Activated naive CD4-positive, alpha-beta T cell treated with anti-CD3 and anti-CD28 coated beads, Interleukin-2, amount 10 ng/mL, durations not matched to agents 7 days and 5 days (primary cell): ENCODE measurements at places on chromosomes 11 and 22.

- H3K4me1 ChIP-seq = peaks cover 6% of the 10 kb centered on the region
- no peak overlapping the region for H3K27ac ChIP-seq
- no peaks in the 10 kb centered on the region for H3K36me3 ChIP-seq
These were observed 16.6 kb upstream of the TTLL12 start for GRCh38 chr22:43203471-43203981.

DNA sequence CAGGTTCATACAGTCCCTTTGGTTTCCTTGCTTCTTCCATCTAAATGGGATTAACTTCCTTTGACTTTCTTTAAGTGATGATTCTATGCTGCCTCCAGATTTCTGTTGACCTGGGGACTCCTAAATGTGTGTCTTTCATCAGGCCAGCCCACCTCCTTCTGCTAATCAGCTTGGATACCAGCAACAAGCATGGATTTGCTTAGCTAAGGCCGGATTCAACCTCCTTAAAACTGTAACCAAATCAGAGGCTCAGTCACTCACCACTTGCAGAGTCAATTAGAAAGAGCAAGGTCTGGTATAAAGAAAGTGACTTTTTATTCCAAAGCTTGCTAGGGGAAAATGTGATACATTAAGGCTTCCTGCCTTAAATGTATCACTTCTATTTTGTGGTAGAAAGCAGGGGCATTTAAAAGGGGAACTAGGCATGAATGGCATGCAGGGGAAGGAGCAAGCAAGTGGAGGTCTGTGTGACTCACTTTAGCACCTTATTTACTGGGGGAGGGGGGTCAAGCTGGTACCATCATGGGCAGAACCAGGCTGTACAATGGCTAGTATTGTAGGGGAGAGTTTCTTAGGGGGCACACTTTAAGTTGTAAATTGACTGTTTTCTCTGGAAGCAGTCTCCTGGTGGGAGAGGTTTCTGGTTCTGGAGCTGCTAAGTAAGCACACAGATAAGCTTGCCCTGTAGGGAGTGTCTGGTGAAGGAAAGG lies 239.0 kb upstream of the PDGFD start:
- DNase-seq = no peak
- H3K27me3 ChIP-seq = no peaks in the 10 kb centered on the region
- H3K36me3 ChIP-seq = no peaks in the 10 kb centered on the region
- H3K4me1 ChIP-seq = no peaks in the 10 kb centered on the region
- no peak overlapping the region for H3K27ac ChIP-seq

DNA sequence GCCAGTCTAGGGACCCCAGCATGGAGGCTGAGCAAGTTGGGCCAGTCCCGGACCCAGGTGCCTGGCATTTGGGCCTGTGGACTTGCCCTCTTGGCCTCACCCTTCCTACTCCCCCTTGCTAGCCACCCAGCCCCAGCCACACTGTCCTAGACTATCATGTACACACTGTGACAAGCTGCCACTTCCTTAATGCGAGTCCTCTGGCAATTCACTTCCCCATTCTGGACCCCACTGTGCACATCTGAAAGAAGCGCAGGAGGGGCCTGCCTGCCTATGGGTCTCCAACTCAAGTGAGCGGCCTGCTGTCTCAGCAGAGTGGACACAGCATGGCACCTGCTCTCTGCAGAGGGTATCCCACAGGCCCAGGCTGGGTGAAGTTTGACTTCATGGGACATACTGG lies 68.5 kb upstream of the LMO1 start:
- H3K4me3 ChIP-seq = no peak overlapping the region
- DNase-seq = no peak
- no peak overlapping the region for H3K27ac ChIP-seq
- H3K36me3 ChIP-seq = no peaks in the 10 kb centered on the region
- peaks cover 25% of the 10 kb centered on the region for H3K27me3 ChIP-seq
- H3K4me1 ChIP-seq = no peaks in the 10 kb centered on the region

- H3K4me3 ChIP-seq = peak overlapping the region; percentile 85
- peaks cover 20% of the 10 kb centered on the region for H3K36me3 ChIP-seq
- H3K4me1 ChIP-seq = peaks cover 54% of the 10 kb centered on the region
- no peak for DNase-seq
- H3K27ac ChIP-seq = peak overlapping the region; percentile 90
- H3K27me3 ChIP-seq = no peaks in the 10 kb centered on the region
These were observed 733 bp downstream of the TRIM5 start for GRCh38 chr11:5684036-5684645.

DNA sequence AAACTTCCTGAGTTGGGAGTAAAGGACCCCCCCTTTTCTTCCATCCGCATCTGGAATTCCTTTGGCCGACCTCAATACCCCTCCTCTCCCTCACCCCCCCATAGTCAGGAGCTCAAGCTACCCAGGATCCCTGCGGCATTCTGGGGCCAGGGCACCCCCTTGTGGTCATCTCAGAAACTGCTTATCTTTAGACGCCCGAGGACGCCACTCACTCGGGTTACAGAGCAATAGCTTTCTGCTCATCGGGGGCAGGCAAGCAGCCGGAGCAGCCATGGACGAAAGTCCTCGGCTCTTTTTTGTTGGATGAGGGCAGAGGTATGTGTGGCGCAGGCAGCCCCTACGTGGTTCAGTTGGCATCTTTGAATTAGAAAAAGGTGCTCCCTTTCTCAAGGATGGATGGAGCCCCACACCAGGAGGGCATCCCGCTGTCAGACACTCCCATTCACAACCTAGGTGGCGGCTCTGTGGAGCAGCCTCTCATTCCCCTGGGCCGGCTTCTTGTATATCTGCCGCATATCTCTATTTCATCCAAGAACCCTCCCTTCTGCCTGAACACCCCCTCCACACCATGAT lies 2.3 kb downstream of the C1QTNF5 start:
- peaks cover 64% of the 10 kb centered on the region for H3K4me1 ChIP-seq
- peak; percentile 81 for DNase-seq
- peaks cover 15% of the 10 kb centered on the region for H3K36me3 ChIP-seq
- no peak overlapping the region for H3K27ac ChIP-seq

GRCh38 chr11:32071811-32072210 lies 19.1 kb upstream of the RCN1 start:
- no peaks in the 10 kb centered on the region for H3K36me3 ChIP-seq
- H3K4me1 ChIP-seq = no peaks in the 10 kb centered on the region
- no peak overlapping the region for H3K4me3 ChIP-seq
- no peak overlapping the region for H3K27ac ChIP-seq
- H3K27me3 ChIP-seq = peaks cover 53% of the 10 kb centered on the region

GRCh38 chr22:38741166-38741565 lies 14.6 kb downstream of the SUN2 start:
- peaks cover 64% of the 10 kb centered on the region for H3K4me1 ChIP-seq
- H3K27me3 ChIP-seq = no peaks in the 10 kb centered on the region
- H3K36me3 ChIP-seq = peaks cover 83% of the 10 kb centered on the region
- no peak for DNase-seq

- H3K27ac ChIP-seq = no peak overlapping the region
- no peak for DNase-seq
- H3K4me3 ChIP-seq = no peak overlapping the region
- peaks cover 64% of the 10 kb centered on the region for H3K27me3 ChIP-seq
- peaks cover 4% of the 10 kb centered on the region for H3K4me1 ChIP-seq
These were observed 1.5 kb downstream of the TUB start for GRCh38 chr11:8082391-8083087.

DNA sequence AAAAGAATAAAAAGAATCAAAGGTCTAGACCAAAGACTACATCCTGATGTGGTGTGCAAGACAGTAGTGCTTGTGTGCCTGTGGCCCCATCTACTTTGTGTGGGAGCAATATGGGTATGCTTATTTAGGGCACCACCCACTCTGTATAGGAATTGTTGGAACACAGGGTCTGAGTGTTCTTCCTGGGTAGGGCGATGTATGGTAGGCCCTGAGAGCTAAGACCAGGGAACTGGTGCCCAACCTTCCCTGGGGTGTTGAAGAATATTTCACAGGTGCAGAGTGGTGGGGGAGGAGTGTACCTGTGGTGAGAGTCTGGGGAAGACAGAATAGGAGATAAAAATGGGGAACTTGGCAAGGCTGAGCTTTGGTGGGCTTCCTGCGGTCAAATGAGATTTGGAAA lies 41.9 kb downstream of the MICAL2 start:
- no peak overlapping the region for H3K4me3 ChIP-seq
- peaks cover 17% of the 10 kb centered on the region for H3K36me3 ChIP-seq
- H3K4me1 ChIP-seq = peaks cover 70% of the 10 kb centered on the region
- no peak overlapping the region for H3K27ac ChIP-seq
- peak; percentile 35 for DNase-seq

DNA sequence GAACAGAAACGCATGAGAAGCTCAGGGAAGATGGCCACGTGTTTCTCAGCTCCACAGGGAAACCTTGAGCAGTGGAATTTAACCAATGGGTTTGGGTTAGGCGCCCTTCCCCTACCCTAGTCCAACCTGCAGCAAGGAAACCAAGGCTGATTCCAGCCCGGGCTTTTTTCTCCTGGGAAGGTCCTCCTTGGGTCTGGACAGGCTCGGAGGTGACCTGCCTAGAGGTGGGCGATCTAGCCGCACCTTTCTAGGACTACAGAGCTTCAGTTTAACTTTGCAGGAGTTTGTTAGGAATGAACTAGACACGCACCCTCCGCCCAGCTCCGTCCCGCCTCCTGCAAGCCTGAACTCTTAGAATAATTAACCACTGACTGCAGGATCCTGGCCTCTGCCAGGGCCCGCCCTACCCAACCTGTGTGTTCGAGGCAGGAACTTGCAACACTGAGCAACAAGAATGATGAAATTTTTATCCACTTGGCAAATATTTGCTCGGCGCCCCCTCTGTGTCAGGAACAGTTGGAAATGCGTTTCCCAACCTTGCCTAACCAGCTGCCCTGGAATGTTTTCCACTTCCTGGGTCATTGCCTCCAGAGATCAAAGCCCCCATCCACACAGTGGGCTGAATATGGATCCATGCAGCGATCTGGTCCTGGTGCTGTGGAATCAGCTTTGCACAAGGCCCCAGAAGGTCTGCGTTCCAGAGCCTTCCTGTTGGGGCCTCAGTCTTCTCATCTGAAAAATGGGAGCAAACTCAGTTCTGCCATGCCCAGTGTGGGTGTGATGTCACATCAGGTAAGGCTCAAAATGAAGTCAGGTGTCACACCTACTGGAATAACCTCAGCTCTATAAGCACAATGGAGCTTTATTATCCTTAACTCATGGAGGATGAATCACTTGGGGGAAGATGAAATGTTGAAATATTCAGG lies 13.3 kb downstream of the MPST start:
- no peaks in the 10 kb centered on the region for H3K36me3 ChIP-seq
- peaks cover 57% of the 10 kb centered on the region for H3K27me3 ChIP-seq
- no peaks in the 10 kb centered on the region for H3K4me1 ChIP-seq
- H3K4me3 ChIP-seq = no peak overlapping the region
- no peak overlapping the region for H3K27ac ChIP-seq

- no peaks in the 10 kb centered on the region for H3K4me1 ChIP-seq
- H3K36me3 ChIP-seq = no peaks in the 10 kb centered on the region
- peaks cover 4% of the 10 kb centered on the region for H3K27me3 ChIP-seq
- no peak overlapping the region for H3K27ac ChIP-seq
- no peak overlapping the region for H3K4me3 ChIP-seq
- peak; percentile 43 for DNase-seq
These were observed 15.4 kb downstream of the FAM181B start for GRCh38 chr11:82718307-82718706.

GRCh38 chr11:115707180-115707905 lies 203.1 kb upstream of the CADM1 start:
- no peak for DNase-seq
- H3K4me1 ChIP-seq = no peaks in the 10 kb centered on the region
- no peaks in the 10 kb centered on the region for H3K27me3 ChIP-seq
- no peak overlapping the region for H3K27ac ChIP-seq
- H3K4me3 ChIP-seq = no peak overlapping the region
- no peaks in the 10 kb centered on the region for H3K36me3 ChIP-seq

DNA sequence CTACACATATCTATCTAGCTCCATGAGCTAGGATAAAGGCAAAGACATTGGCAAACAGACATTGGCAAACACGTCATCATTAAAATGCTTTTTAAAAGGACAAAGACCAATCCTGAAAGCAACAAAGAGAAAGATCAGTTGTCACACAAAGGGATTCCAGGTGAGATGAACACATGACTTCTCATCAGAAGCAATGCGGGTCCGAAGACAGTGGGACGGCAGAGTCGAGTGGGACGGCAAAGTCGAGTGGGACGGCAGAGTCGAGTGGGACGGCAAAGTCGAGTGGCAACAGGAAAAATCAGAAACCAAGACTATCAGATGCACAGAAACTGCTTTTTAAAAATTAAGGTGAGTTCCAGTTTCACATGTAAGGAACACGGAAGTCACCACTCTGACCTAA lies 609.5 kb downstream of the BRD1 start:
- no peaks in the 10 kb centered on the region for H3K4me1 ChIP-seq
- H3K27me3 ChIP-seq = peaks cover 4% of the 10 kb centered on the region
- H3K4me3 ChIP-seq = no peak overlapping the region

- no peak for DNase-seq
- H3K4me3 ChIP-seq = no peak overlapping the region
- H3K27ac ChIP-seq = no peak overlapping the region
- H3K27me3 ChIP-seq = no peaks in the 10 kb centered on the region
- no peaks in the 10 kb centered on the region for H3K36me3 ChIP-seq
These were observed 270.5 kb upstream of the CADM1 start for GRCh38 chr11:115774756-115775155.

DNA sequence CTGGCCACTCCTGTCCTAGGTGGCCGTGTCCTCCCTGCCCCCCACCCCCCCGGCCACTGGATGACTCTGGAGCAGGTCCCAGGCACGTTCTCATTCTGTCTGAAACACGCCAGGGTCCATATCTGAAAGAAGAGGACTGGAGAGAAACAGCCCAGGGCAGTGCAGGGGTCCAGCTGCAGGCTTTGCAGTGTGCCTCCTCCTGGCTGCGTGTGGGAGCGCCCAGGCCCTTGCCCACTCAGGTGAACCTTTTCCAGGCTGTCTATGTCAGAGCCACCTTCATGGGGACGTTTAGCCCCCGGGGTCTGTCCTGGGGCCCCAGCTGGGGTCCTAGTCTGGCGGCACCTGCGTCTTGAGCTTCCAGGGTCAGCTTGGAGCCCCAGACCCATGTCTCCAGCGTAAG lies 15.6 kb downstream of the GRAMD4 start:
- DNase-seq = peak; percentile 35
- peaks cover 2% of the 10 kb centered on the region for H3K36me3 ChIP-seq
- no peaks in the 10 kb centered on the region for H3K27me3 ChIP-seq
- H3K4me3 ChIP-seq = no peak overlapping the region

GRCh38 chr22:43110444-43110926 lies at the start of gene BIK:
BIK (plus strand) TSS chr22:43110750; CDS start chr22:43124023, 13,273 bp downstream.
- peak within 1 kb of the TSS; percentile 62 for H3K4me3 ChIP-seq
- H3K27ac ChIP-seq = no peak within 1 kb of the TSS
- H3K4me1 ChIP-seq = peaks cover 7% of the 10 kb centered on the region
- H3K27me3 ChIP-seq = peaks cover 58% of the 10 kb centered on the region
- DNase-seq = peak; percentile 69

- no peak overlapping the region for H3K27ac ChIP-seq
- no peak overlapping the region for H3K4me3 ChIP-seq
- no peak for DNase-seq
- H3K36me3 ChIP-seq = no peaks in the 10 kb centered on the region
- H3K4me1 ChIP-seq = peaks cover 3% of the 10 kb centered on the region
These were observed 11.5 kb downstream of the PPME1 start for GRCh38 chr11:74182635-74183034.
